ENCODE measurements at places on chromosomes 3 and 15.

- DNase-seq: no peak
These were observed 57.0 kb downstream of the ISG20 start for GRCh38 chr15:88695691-88696251.

GRCh38 chr3:177448987-177449359 lies 251.7 kb upstream of the TBL1XR1 start:
- no peak for DNase-seq

DNA sequence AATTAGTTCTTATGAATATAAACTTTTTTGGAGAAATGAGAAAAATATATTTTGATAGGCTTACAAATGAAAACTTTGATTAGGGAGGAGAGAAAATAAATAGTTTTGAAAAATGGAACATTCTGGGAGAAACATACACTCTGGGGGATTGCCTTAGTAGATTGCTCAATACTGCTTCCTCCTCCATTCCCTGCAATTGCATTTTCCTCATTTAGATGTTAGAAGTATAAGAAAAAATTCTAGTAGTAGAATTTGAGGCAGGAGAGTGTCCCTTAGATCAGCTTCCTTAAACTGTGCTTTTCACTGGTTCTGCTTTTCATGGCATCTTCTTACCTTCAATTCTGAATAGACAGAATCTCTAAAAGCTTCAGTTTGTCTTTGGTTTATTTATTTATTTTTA lies 46.2 kb upstream of the CTDSPL2 start:
- no peak for DNase-seq

DNA sequence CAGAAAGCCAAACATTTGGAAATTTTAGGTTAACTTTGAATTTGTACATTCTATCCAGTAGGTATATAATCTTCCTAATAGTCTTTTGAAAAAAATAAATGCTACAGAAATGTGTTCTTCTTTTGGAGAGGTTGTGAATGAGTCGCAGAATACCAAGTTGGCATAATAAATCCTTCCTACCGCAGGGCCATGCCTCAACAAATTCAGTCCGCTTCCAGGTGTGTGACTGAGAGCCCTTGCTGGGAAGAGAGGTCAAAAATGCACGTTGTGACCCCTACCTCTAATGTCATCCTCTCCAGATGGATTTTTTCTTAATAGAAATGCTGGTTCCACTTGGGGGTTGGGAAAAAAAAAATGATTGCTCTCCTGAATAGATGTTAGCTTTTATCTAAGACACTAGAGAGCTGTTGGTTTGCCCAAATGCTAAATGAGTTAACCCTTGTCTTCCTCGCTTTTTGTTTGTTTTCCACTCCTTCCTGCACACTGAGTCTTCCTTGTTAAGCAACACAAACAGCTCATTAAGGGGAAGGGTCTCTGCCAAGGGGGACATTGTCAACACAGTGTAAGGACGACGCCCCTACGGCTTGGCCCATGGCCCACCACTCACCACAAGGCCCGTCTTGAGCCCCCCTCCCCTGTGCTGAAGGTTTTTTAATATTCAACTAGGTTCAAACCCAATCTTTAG lies 33.9 kb downstream of the RLBP1 start:
- DNase-seq: no peak

- DNase-seq: no peak
These were observed 163.7 kb downstream of the PGPEP1L start for GRCh38 chr15:98843844-98844243.

DNA sequence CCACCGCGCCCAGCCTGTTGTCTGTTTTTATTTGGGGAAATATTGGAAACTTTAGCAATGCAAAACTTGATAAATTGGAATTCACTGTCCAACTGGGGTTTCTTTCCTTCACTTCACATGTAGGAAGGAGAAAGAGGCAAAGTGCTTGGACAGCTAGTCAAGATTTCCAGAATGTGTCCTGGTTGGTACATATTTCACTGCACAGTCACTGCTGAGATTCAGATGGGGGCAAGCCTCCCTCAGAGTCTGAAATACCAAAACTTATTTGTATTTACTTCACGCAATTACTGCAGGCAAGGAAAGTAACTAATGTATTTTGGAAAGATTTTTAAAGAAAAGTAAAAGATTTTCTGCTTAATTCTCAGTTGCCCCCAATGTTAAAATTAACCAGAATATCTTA lies 21.0 kb downstream of the LRRC31 start:
- DNase-seq: no peak

- DNase-seq: no peak
These were observed 36.6 kb downstream of the FAN1 start for GRCh38 chr15:30940359-30940758.

DNA sequence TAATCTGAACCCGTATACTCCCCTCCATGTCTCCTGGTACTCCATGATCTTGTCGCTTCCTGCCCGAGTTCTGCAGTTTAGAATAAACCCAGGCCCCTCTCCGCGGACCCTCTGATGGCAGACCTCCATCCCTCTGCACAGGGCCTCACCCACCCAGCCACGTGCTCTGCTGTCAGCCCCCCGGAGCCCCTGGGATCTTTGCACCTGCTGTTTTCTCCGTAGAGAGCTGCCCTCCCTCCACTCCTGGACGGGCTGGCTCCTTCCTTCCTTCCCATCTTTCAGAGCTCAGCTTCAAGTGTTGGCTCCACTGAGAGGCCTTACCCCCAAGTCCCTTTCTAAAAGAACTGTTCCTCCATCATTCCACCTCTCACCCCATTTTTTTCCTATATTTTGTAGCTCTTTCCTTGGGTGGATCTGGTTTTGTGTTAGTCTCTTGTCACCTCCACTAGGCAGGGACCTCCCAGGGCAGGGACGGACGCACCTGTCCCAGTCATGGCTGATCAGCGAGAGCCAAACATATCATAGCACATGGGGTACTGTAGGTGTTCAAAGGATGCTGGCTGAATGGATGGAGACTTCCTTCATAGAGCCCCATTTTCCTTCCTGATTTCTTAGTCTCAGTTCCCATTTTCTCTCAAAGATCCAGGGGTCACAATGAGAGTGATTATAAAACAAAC lies 106.6 kb downstream of the VGLL4 start:
- DNase-seq: no peak

DNA sequence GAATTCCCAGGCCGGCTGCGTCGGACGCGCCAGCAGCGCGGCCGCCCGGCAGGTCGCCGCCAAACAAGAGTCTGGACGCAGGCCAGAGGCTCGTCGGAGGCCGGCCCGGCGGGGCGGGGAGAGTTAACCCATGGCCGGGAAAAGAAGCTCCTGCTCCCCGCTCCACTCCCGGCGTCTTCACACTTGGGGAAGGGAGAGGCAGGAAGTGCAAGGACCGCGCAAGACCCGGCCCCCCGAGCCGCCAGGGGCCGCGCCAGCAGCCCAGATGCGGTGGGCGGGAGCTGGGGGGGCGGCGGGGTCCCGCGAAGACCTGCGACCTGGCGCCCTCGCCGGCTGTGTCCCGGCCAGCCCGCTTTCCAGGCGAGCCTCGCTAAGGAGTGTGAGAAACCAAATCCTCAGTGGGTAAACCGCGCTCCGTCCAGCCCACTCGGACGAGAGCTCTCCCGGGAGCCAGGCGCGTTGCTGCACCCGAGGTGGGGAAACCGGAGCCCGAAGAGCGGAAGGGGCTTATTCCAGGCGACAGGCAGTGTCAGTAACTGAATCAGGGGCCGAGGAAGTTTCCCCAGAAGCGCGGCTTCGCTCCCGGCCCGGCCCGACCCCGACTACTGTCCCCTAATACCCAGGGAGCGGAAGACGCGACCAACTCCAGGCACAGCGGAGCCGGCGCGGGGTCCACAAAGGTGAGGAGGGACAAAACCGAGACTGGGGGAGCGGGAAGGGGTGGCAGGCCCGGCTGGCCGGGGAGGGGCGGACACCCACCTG lies 721 bp downstream of the ADAMTS7 start:
- no peak for DNase-seq

GRCh38 chr3:34779092-34779491 lies 860.2 kb upstream of the ARPP21 start:
- DNase-seq: no peak

- no peak for DNase-seq
These were observed 46.5 kb upstream of the SACM1L start for GRCh38 chr3:45642731-45643152.

GRCh38 chr3:176755977-176756376 lies 441.3 kb downstream of the TBL1XR1 start:
- DNase-seq: no peak

- no peak for DNase-seq
These were observed 73.1 kb downstream of the PCOLCE2 start for GRCh38 chr3:142815803-142816202.

DNA sequence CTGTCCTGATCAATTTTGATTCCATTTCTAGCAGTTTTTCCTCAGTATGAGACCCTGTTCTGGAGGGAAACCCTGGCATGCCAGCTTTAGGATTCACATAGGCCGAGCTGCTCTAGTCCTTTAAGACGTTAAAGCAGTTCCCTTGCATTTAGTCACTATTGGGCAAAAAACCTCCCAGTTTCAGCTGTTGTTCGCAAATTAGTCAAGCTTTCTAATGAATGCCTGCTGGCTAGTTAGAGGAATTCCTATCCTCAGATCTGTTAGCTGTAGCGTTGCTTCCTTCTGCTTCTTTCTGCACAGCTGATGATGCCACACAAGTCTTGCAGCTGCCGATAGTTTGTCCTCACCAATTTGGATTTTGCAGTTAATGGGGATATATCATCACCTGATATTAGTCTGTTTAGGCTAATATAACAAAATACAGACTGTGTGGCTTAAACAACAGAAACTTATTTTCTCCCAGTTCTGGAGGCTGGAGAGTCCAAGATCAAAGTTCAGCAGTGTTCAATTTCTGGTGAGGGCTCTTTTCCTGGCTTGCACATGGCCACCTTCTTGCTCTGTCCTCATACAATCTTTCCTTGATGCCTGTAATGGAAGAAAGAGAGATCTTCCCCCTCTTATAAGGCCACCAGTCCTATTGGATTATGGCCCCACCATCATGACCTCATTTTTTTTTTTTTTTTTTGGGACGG lies 7.5 kb upstream of the UBL7 start:
- DNase-seq: no peak

DNA sequence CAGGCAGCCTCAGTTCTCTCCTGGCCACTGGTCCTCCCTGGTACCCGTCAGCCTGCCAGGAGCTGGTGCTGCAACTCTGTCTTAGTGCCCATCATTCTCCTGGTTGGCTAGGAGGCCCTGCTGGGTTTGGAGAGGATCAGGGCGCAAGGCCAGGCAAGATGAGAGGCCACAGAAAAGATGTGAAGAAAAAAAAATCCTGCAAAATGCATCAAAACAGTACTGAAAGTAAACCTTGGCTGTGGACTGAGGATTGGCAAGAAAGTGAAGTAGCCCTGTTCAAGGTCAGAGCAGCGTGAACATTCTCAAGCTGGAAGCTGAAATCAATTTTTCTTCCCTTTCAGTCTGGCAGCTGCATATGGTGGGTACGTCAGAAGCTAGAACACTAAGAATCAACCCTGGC lies 74.2 kb downstream of the GTF2E1 start:
- no peak for DNase-seq

DNA sequence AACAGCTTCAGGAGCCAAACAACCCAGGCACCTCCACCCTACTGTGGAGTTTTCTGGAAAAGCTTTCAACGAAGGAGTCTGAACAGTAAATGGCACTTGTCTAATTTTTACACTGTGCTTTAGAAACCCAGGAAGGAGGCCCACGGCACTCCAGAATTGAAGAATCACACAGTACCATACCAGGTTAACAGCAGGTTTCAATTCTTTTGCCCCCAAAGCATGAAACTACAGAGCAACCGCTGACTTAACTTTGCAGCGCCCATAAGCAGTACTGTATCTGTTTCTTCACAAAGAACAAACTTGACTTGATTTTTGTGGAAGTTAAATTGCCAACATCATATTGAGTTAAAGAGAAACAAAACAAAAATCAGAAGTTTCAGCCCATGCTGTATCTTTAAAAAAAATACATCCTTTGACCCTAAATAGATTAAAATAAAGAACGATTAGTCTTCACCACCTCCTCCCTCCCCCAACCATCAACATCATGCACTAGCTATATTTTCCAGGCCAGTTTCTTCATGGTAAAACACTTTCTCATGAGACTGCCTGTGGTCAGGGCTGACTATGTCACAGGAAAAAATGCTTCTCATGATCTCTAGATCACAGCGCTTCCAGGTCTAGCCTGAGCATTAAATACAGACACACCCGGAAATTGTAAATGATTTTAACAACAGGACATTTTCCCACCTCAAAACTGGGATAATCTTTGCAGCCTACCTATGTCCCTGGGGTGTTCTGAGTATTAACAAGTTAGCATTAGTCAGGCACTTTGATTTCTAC lies 456.3 kb downstream of the FOXP1 start:
- peak; percentile 37 for DNase-seq

GRCh38 chr15:83747050-83747717 lies 93.3 kb downstream of the ADAMTSL3 start:
- no peak for DNase-seq

DNA sequence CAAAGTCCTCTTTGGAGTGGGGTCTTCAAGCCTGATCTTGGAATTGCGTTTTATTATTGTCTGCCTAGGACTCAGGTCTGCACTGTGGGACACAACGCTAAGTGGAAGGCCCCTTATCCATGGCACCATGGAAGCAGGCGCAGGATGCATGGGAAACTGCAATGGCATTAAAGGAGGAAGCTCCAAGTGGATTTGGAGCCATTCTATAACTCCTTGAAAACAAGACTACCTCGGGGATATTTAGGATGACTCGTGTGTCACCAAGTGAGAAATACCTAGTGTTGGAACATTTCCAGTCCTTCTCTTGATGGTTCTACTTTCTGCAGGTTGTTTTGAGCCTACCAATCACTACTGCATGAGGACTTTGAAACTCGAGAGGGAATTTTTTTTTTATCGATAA lies 126.6 kb upstream of the ZBED2 start:
- DNase-seq: no peak

GRCh38 chr3:173138026-173138425 lies 3.0 kb downstream of the SPATA16 start:
- no peak for DNase-seq

DNA sequence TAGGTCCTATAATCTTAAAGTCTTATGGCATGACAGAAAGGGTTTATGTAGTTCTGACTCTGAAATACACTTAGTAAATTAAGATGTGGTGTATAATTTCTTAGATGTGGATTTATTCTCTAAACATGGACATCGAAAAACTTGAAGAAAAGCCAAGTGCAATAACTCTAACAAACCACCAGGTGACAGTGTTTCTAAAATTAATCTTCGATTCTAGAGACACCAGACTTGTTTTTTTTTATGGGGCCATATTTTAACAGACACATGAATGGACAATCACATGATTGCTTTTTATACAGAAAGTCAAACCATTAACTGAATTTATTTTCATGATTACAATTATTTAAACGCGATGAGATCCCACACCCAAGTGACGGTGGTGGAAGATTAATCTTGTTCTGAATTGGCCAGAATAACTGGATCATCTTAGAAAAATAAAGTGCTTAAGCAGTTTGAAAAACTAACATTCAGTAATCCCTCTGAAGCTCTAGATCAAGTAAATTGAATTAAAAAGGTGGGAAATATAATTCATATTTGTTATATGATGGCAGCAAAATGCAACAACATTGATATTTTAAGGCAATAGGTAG lies 305.1 kb downstream of the LSAMP start:
- DNase-seq: no peak

- DNase-seq: no peak
These were observed 8.6 kb upstream of the CHAC1 start for GRCh38 chr15:40944510-40945296.

- DNase-seq: no peak
These were observed 30.6 kb downstream of the SLC28A1 start for GRCh38 chr15:84914909-84915605.

All from stimulated activated CD8-positive, alpha-beta memory T cell treated with anti-CD3 and anti-CD28 coated beads, Interleukin-15, amount 100 ng/mL, for 4 hours (primary cell).